ENCODE measurements at places on chromosomes 7 and 10. TPM values are rescaled to one million over a fixed set of nuclear protein-coding genes. Genes with fewer than 3 reads are reported as not detected.

- H3K27ac ChIP-seq = no peak overlapping the region
- H3K36me3 ChIP-seq = no peaks in the 10 kb centered on the region
- H3K4me3 ChIP-seq = no peak overlapping the region
These were observed 144.6 kb upstream of the MKLN1 start for GRCh38 chr7:131183072-131183471.

The PRF1 gene
- not detected for total RNA-seq

DNA sequence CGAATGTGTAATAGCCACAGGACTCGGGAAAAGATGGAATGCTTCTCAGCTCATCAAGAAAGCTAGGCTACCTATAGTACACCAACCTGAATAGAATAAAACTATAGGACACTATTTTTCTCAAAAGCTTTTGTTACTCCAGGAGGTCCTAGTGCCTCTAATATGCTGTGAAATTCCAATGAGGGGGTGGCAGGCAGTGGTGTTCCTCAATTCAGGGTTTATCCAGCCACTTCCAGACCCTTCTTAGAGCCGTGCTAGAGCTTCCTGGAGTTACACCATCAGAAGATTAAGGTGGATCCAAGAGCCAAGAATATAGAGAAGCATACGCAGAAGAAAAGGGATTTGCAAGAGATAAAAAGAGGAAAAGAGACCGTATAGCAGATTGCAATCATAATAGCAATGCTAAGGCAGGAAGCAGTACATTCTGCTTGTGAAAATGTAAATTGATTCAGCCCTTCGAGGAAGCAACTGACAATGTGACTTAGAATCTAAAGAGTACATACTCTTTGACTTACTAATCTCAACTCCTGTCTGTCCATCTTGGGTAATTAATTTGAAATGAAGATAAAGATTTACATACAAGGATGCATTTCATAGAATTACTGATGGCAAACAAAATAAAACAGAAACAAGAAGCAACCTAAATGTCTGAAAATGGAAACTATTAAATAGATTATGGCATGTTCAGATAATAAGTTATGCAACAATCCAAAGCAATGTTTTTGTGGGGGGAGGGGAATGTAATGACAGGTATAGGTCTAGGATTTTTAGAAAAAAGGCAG is 2.1 kb downstream of the ST8SIA6 start:
- no peak overlapping the region for H3K27ac ChIP-seq
- peaks cover 2% of the 10 kb centered on the region for H3K4me1 ChIP-seq
- no peak overlapping the region for H3K4me3 ChIP-seq
- H3K27me3 ChIP-seq = peaks cover 10% of the 10 kb centered on the region

The RELN gene
- 19.4 TPM for total RNA-seq

The OR2A7 gene
- total RNA-seq = not detected

DNA sequence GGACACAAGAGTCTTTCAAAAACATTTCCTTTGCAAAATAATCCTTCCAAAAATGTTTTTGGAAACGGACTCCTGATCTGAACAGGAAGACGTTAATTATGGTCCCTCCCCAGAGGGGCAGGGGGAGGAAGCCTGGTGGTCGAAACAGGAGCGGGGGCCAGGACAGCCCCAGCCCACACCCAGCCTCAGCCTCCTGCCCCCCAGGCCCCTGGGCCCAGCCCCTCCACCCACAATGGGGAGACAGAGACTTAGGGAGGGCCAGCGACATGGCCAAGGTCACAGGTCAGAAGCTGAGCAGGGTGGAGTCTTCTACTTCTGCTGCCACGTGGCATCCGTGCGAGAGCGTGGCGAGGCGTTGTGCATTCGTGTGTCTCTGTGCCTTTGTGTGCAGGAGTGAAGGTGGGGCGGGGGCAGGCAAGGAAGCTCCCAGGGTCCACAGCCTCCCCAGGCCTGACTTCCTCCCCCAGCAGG is 14.0 kb upstream of the GRIFIN start:
- H3K36me3 ChIP-seq = no peaks in the 10 kb centered on the region
- peaks cover 3% of the 10 kb centered on the region for H3K27me3 ChIP-seq
- no peak for DNase-seq
- no peak overlapping the region for H3K4me3 ChIP-seq

The ITGB8 gene
- total RNA-seq = 10.8 TPM

GRCh38 chr7:42456756-42457276 is 219.8 kb upstream of the GLI3 start:
- no peak for DNase-seq
- no peak overlapping the region for H3K4me3 ChIP-seq
- peaks cover 1% of the 10 kb centered on the region for H3K27me3 ChIP-seq
- H3K4me1 ChIP-seq = no peaks in the 10 kb centered on the region

- H3K4me3 ChIP-seq = no peak overlapping the region
- no peak for DNase-seq
- no peaks in the 10 kb centered on the region for H3K27me3 ChIP-seq
- peaks cover 23% of the 10 kb centered on the region for H3K36me3 ChIP-seq
- H3K4me1 ChIP-seq = no peaks in the 10 kb centered on the region
These were observed 12.0 kb downstream of the FXYD4 start for GRCh38 chr10:43383204-43383971.

DNA sequence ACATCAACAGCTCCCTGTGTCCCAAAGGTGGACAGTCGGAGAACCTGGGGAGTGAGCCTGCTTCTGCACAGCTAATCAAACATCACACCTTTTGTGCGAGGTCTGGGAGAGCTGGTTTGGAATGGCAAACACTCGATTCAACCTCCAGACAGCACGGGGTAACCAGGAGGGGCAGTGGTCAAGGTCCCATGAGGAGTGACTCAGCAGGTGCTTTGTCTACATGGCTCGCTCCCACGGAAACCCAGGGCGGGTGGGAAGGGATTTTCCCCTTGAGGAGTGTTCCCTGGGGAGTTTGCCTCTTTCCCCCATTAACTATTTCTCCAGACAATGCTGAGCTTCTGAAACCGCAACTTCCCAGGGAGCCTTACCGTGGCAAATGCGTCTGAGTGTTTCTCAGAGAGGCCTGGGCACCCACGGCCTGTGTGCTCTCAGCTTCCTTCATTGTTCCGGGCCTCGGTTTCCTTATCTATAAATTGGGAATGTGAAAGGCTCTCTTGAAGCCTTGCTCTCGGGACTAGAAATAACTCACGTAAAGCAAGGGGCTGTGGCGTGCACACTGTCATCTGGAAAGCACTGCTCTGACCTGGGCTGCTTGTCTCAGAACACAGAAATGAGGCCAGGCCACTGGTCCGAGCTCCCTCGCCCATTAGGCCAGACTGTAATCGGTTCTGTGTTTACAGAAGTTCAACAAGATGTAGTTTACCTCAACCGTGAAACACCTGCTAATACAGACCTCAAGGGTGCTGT is 14.0 kb upstream of the GTPBP4 start:
- H3K27ac ChIP-seq = no peak overlapping the region
- H3K4me3 ChIP-seq = no peak overlapping the region
- H3K27me3 ChIP-seq = no peaks in the 10 kb centered on the region

The LRIT1 gene
- total RNA-seq = not detected

GRCh38 chr7:135102372-135102771 is 45.5 kb upstream of the TMEM140 start:
- no peaks in the 10 kb centered on the region for H3K27me3 ChIP-seq
- no peak for DNase-seq
- H3K36me3 ChIP-seq = no peaks in the 10 kb centered on the region
- no peak overlapping the region for H3K27ac ChIP-seq
- H3K4me3 ChIP-seq = no peak overlapping the region
- H3K4me1 ChIP-seq = no peaks in the 10 kb centered on the region

- no peaks in the 10 kb centered on the region for H3K4me1 ChIP-seq
- H3K27ac ChIP-seq = no peak overlapping the region
- H3K27me3 ChIP-seq = peaks cover 29% of the 10 kb centered on the region
- DNase-seq = no peak
- H3K36me3 ChIP-seq = no peaks in the 10 kb centered on the region
These were observed 48.8 kb downstream of the COL26A1 start for GRCh38 chr7:101411508-101411874.

GRCh38 chr7:57412168-57412567 is 37.8 kb upstream of the ZNF716 start:
- no peak for DNase-seq
- H3K27me3 ChIP-seq = no peaks in the 10 kb centered on the region
- no peak overlapping the region for H3K27ac ChIP-seq

GRCh38 chr10:3887885-3888476 is 103.0 kb upstream of the KLF6 start:
- peak overlapping the region; percentile 90 for H3K27ac ChIP-seq
- no peak overlapping the region for H3K4me3 ChIP-seq
- DNase-seq = peak; percentile 97
- no peaks in the 10 kb centered on the region for H3K27me3 ChIP-seq
- no peaks in the 10 kb centered on the region for H3K36me3 ChIP-seq
- peaks cover 29% of the 10 kb centered on the region for H3K4me1 ChIP-seq

The LRRC17 gene
- 280 TPM for total RNA-seq

GRCh38 chr7:38217672-38218071 is 39.6 kb downstream of the STARD3NL start:
- no peak overlapping the region for H3K4me3 ChIP-seq
- H3K36me3 ChIP-seq = peaks cover 28% of the 10 kb centered on the region
- no peak for DNase-seq
- H3K4me1 ChIP-seq = peaks cover 3% of the 10 kb centered on the region
- no peaks in the 10 kb centered on the region for H3K27me3 ChIP-seq

The HHEX gene
- 4.4 TPM for total RNA-seq

GRCh38 chr7:14835384-14835783 is 67.2 kb downstream of the DGKB start:
- no peak overlapping the region for H3K27ac ChIP-seq
- no peaks in the 10 kb centered on the region for H3K36me3 ChIP-seq
- 0 out of 2 replicates have a peak, but pooled peaks cover 2% of the 10 kb centered on the region for H3K4me1 ChIP-seq
- DNase-seq = no peak
- H3K27me3 ChIP-seq = no peaks in the 10 kb centered on the region
- no peak overlapping the region for H3K4me3 ChIP-seq

GRCh38 chr7:128833148-128833945 is 3.1 kb downstream of the FLNC start:
- peak overlapping the region; percentile 95 for H3K27ac ChIP-seq
- H3K4me3 ChIP-seq = peak overlapping the region; percentile 99
- DNase-seq = peak; percentile 88
- H3K36me3 ChIP-seq = peaks cover 34% of the 10 kb centered on the region
- peaks cover 31% of the 10 kb centered on the region for H3K4me1 ChIP-seq

- no peak overlapping the region for H3K4me3 ChIP-seq
- H3K4me1 ChIP-seq = no peaks in the 10 kb centered on the region
- no peaks in the 10 kb centered on the region for H3K36me3 ChIP-seq
- H3K27me3 ChIP-seq = no peaks in the 10 kb centered on the region
These were observed 338.6 kb downstream of the CNTNAP2 start for GRCh38 chr7:146455091-146455655.

DNA sequence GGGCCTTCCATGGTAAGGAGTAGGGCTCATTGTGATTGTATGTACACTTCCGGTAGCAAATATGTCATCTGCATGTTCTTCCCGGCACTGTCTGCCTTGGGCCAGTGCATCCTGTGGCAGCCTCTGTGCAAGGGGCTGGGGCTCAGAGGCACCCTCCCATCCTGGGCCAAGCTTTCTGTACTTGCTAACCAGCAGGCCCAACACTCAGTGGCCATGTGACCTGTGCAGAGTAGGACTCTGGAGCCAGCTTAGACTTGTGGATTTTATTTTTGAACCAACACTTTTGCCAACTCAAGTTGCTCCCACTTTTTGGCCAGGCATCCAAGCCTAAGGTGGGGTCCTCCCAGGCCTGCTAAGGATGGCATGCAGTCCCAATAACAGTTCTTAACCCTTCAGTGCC is 25.0 kb downstream of the LDB3 start:
- no peak for DNase-seq
- peaks cover 11% of the 10 kb centered on the region for H3K4me1 ChIP-seq
- H3K27me3 ChIP-seq = no peaks in the 10 kb centered on the region
- H3K27ac ChIP-seq = no peak overlapping the region
- H3K36me3 ChIP-seq = no peaks in the 10 kb centered on the region

DNA sequence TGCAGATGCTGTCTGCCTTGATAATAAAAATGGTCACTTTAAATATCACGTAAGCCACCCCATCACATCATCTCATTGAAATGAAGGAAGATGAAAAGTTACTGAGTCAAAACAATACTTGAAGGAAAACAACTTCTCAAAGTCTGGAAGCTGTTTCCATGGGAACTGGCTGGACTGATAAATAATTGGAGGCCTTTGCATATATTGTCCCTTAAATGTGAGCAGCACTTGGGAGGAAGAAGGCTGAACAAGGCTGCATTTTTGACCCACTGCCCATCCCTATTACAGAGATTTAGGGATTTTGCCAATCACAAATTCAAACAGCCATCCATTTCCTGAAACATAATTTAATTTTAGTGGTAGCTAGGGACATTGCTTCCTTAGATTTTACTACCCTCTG is 18.2 kb upstream of the MAGI2 start:
- H3K36me3 ChIP-seq = peaks cover 4% of the 10 kb centered on the region
- no peak overlapping the region for H3K4me3 ChIP-seq
- H3K27me3 ChIP-seq = no peaks in the 10 kb centered on the region
- H3K4me1 ChIP-seq = no peaks in the 10 kb centered on the region

DNA sequence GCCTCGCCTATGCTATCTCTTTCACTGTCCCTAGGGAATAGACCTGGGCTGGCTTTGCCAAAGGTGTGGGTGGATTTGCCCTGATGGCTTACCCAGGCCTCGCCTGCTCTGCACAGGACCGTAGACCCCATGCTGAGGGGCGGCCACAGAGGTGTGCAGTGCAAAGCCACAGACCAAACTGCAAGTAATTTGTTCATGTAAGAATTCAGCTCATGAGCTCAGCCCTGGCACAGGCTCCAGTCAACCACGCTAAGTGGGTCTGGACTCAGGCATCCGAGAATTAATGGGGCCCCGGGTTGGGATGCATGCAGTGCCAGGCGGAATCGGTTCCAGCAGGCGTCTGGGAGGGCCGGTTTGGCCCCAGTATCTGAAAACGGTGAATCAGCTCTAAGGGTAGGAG is 445.2 kb downstream of the DNAJB6 start:
- no peak overlapping the region for H3K4me3 ChIP-seq
- no peaks in the 10 kb centered on the region for H3K36me3 ChIP-seq
- no peaks in the 10 kb centered on the region for H3K4me1 ChIP-seq
- no peak overlapping the region for H3K27ac ChIP-seq
- no peaks in the 10 kb centered on the region for H3K27me3 ChIP-seq

All from IMR-90 (cell line).